ENCODE measurements at places on chromosomes 6 and 20.
A peak's percentile ranks its signal among the peaks of the same experiment; 100 is the strongest.

GRCh38 chr20:42754706-42755105, 435.0 kb downstream of the PTPRT start:
- no peak for DNase-seq

DNA sequence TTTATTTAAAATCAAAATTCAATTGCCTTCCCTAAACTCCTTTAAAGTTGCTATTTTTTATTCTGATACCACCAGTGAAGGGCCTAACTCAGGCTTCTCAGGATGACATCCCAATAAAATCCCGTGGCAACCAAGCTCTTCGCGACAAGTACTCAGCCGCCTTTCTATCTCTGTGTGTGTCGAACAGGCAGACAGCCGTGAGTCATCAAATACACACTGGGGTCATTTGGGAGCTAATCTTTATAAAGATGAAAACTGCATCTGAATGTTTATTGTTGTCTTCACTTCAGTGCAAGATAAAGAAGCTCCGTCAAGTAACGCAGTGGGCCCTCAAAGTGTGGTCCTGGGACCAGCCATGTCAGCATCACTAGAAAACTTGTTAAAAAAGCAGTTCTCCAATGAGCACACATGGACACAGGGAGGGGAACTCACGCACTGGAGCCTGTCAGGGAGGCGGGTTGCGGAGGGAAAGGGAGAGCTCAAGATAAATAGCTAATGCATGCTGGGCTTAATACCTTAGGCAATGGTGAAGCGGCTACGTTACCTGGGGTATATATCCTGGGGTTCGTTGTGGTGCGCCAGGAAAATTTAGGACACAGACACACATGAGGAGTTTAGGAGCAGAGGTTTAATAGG, 119.3 kb downstream of the RNF144B start:
- no peak for DNase-seq

- peak; percentile 18 for DNase-seq
Observed at GRCh38 chr6:42963855-42964605, 3.5 kb downstream of the GNMT start.

DNA sequence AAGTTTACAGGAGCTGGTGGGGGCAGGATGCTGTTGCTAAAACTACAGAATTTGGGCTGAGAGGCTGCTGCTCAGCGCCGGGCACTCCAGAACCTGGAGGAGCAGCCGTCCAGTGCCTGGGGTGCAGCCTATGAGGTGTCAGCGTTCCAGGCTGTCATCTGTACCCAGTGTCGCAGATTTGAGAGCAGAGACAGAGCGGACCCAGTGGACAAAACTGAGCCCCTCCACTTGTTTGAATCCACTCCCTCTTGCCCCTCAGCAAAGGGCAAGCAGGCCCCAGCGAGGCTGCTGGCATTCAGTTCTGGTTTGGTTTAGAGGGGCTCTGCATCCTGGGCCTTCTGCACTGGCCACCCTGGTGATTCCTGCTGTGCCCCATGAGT, 144.3 kb downstream of the TBC1D7 start:
- no peak for DNase-seq

GRCh38 chr20:39939241-39939865, 749.7 kb downstream of the MAFB start:
- no peak for DNase-seq

DNA sequence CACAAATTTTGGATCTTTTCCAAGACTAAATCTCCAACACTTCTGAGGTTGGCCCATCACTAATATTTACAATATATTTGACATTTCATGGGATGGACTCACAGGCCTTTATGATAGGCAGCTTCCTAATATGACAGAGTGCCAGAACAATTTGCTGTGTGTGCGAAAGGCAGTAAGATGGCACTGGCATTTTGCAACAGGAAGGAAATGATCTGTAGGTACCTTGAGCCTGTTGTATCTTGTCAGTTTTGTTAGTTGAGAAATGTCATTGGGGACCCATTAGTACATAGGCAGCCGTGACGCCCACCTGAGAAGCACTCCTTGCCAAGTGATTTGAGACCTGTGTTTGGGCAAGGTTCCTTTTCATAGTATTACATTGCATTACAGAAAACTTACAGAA, 153.4 kb upstream of the HEY2 start:
- no peak for DNase-seq

- DNase-seq, result no peak
Observed at GRCh38 chr6:9543649-9544048, 871.2 kb downstream of the TFAP2A start.

DNA sequence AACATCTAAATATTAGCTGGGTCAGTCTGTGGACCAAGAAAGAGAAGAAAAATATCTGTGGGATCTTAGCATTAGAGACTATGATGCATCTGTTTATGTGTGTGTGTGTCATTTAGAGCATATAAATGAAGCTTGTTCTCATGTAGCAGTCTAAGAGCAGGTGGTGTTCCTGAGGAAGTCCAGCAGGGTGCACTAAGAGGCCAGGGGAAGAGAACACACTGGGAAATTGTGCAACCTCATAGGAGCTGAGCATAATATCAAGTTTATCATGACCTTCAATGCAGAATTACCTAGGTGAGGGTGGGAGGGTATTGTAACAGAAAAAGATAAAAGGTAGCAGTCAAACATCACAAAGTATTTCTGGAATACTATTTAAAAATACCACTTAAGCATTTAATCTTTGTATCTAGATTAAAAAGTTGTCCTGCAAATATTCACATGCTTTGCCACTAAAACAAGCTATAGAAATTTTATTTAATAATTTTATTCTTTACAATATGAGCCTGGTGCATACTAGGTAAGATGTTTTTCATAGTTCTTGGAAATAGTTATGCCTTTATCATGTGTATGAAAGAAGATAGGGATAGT, 80.5 kb downstream of the SMPDL3A start:
- no peak for DNase-seq

DNA sequence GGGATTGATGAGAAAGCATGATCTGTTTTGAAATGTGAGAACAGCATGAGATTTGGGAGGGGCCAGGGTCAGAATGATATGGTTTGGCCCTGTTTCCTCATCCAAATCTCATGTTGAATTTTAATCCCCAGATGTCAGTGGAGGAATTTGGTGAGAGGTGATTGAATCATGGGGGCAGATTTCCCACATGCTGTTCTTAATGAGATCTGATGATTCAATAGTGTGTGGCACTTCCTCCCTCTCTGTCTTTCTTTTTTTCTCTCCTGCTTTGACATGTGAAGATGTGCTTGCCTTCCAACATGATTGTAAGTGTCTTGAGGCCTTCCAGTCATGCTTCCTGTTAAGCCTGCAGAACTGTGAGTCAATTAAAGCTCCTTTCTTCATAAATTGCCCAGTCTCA, 1060.3 kb upstream of the CITED2 start:
- DNase-seq, result no peak
